ENCODE measurements at places on chromosomes 2 and 18.

DNA sequence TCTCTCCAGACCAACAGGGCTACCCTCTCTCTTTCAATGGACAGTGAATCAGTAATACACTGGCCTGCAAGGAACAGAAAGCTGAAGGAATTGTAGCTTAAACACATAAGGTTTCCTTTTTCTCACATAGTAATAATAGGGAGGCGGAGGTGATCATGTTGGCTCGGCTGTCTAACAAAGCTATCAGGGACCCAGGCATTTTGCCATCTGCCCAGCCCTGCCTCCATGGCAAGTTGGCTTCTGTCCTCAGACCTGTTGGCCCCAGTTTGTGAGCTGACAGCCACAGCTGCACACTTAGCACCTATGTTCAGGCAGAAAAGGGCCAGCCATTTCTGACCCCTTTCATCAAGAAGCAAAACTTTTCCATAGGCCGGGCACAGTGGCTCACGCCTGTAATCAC is 2.0 kb upstream of the CHRNG start:
- ATAC-seq, result no peak

DNA sequence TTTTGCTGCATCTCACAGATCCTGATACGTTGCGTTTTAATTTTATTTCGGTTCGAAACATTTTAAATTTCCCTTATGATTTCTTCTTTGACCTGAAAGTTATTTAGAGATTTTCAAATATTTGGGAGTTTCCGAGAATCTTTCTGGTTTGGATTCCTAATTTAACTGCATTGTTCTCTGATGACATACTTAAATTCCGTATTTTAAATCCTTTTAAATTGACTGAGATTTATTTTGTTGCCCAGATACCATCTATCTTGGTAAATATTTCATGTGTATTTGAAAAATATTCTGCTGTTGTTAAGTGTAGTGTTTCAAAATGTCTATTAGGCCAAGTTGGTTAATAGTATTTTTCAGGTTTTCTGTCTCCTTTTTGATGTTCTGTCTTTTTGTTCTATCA is 37.7 kb downstream of the MROH2A start:
- no peak for ATAC-seq

GRCh38 chr2:165390875-165391274 is 78.6 kb upstream of the CSRNP3 start:
- no peak for ATAC-seq

DNA sequence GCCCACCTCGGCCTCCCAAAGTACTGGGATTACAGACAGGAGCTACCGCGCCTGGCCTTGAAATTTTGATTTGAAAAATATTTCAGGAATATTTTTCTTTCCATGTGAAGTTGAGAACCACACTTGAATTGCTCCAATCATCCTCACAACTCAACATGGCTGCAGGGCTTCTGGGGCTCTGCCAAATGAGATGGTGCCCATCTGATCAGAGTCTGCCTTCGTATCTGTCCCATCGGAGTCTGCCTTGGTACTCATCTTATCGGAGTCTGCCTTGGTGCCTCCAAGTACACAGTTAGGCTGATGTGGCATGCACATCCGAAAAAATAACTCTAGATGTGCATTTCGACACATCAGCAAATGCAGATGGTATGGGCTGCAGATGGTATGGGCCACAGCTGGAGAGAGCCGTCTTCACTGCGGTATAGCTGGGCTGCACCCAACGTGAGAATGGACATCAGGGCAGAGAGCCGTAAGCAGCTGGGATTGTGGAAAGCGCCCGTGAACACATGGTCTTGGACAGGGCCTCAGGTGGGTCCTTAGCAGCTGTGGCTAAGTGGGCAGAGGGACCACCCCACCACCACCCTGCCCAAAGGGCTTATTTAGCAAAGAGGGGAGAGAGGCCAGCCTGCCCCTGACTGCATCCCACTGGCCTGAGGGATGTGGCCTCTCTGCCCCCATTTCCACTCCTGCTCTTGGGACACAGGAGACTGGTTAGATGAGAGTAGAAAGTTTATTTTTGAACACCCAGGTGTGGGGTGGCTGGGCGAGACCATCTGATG is 52.1 kb upstream of the RBM44 start:
- ATAC-seq, result no peak

- no peak for ATAC-seq
These were observed 31.3 kb downstream of the BCL2 start for GRCh38 chr18:63288311-63288710.

DNA sequence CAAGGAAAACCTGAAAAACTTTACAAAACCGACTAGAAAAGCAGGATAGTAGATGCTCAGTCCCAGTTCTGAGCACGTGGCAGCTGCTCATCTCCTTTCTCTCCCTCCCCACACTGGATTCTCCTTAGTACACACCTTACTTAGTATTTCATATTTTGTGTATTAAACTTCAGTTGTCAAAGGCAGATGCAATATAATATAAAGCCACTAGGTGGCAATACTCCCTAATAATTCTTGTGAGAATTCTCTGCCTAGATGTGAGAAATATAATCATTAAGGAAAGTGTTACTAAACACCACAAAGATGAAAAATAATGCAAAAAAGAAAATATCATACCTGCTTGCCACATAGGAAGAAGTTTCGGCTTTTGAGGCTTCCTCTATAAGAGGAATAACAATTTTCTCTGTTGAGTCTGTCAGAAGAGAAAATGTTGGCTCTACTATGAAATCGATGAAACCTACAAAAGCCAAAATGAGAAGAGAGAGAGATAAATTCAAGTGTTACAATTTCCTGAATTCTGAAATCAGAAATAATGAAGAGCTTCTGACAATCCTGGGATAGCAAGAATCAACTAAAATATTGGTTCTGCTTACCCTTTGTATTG is 200.6 kb downstream of the PPP1R1C start:
- ATAC-seq, result no peak
